Effector memory CD8-positive, alpha-beta T cell (primary cell): ENCODE measurements at places on chromosomes 7 and 10.

DNA sequence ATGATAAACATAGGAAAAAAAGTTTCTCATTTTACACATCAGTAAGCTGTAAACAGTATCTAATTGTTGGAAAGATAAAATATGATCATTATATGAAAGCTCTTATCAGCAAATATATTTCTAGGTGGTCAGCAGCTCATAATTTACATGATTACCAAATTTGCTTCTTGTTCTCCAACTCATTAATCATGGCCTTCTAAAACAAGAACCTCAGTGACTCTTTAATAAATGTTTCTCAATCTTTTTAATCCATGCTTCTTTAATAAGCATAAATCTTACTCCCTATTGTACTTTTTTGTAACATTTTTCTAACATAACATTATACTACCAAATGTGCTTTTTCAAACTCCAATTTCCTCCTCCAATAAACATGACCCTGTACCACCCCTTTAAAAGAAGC is 5.9 kb downstream of the ITGB1 start:
- H3K4me1 ChIP-seq = peaks cover 81% of the 10 kb centered on the region
- H3K27me3 ChIP-seq = no peaks in the 10 kb centered on the region
- H3K27ac ChIP-seq = no peak overlapping the region
- DNase-seq = no peak

DNA sequence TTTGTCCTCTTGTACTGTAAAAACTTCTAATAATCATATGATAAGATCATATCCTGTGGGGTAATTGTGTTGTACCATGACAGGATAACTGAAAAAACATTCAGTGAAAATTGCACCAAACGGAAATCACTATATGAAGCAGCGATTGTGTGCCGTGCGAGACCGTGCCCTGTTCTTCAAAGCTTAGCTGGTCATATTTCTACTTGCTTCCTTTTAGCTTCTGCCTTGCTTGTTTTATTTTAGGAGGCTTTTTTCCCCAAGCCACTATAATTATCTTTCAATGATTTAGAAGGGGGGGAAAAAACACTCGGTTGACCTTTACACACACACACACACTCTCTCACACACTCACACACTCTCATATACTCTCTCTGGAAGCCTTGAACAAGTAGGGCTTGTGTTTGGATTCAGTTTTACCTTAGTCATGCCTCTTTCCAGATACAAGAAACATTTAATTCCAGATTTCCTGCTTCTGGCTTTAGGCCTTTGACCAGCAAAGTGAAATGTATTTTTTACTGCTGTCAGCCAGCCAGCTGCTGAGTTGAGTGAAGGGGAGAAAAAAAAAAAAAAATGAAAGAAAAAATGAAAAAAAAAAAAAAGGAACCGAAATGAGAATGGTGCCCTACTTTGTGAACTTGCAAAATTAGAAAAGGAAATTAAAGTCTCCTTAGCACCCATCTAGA is 181.4 kb downstream of the ARID5B start:
- DNase-seq = peak; percentile 33
- H3K27ac ChIP-seq = peak overlapping the region; percentile 94
- H3K4me1 ChIP-seq = peaks cover 11% of the 10 kb centered on the region
- H3K4me3 ChIP-seq = peak overlapping the region; percentile 21
- H3K36me3 ChIP-seq = peaks cover 24% of the 10 kb centered on the region
- no peaks in the 10 kb centered on the region for H3K27me3 ChIP-seq

DNA sequence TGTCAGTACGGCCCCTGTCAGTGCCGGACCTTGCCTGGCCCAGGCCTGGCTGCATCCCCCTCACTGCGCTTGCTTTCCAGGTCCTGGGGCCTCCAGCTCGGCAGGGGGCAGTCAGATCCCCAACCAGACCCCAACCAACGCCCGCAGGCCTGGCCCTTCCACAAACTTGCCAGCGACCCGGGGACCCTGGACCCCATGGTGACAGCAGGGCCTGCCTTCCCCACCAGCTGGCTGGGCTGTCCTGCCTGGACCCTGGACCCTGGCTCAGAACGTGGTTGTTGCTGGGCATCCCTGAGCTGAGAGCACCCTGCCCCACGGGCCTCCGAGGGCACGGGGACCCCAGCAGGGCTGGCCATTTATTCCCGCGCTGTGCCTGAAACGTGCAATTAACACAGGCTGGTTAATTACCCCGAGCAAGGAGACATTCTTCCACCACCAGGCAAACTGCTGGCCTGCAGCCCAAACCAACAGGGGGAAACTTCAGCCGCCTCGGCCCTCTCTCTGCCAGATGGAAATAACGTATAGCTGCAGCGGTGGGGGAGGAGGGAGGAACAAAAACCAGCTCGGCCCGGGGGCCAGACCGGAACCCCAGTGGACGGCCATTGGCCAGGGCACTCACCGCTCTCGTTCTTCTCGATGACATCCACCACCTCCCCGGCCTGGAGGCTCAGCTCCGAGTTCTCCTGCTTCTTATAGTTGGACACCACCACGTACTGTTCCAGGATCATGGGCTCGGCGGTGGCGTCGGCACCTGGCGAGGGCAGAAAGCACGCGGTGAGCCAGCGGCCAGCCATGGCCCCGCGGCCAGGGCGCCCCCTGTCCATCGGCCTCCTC is 167.1 kb downstream of the NEURL1 start:
- no peak for DNase-seq
- H3K4me3 ChIP-seq = peak overlapping the region; percentile 86
- peaks cover 17% of the 10 kb centered on the region for H3K4me1 ChIP-seq
- H3K27me3 ChIP-seq = no peaks in the 10 kb centered on the region

GRCh38 chr7:94739180-94739579 is 83.2 kb upstream of the SGCE start:
- no peak overlapping the region for H3K4me3 ChIP-seq
- H3K4me1 ChIP-seq = no peaks in the 10 kb centered on the region
- no peaks in the 10 kb centered on the region for H3K27me3 ChIP-seq
- no peaks in the 10 kb centered on the region for H3K36me3 ChIP-seq

DNA sequence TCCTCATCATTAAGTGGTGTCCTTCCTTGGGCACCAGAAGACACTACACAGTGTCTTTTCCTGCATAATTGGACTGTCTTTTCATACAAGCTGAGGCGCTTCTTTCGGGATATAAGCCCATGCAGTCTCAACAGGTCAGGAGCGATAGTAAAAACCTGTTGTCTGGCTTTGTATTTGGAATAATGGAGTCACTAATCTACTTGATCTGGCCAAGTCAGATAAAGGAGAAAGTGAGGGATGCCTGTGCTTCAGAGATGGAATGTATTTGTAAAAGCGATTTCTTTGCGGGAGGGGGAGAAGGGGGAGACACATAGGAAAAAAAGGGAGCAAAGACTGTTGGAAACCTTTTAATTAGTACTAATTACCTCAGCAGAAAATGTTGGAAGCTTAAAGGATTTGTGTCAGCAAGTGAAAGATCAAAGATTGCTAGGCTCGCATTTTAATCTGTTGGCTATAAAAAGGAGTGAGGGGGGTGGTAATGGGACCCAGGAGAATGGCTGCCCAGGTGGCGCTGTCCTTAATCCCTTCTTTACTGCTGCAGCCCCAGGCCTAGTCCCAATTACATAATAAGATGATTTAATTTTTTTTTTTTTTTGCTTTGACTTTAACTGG is 581.4 kb downstream of the LRMDA start:
- H3K27ac ChIP-seq = no peak overlapping the region
- H3K36me3 ChIP-seq = no peaks in the 10 kb centered on the region
- no peaks in the 10 kb centered on the region for H3K4me1 ChIP-seq
- H3K4me3 ChIP-seq = no peak overlapping the region

DNA sequence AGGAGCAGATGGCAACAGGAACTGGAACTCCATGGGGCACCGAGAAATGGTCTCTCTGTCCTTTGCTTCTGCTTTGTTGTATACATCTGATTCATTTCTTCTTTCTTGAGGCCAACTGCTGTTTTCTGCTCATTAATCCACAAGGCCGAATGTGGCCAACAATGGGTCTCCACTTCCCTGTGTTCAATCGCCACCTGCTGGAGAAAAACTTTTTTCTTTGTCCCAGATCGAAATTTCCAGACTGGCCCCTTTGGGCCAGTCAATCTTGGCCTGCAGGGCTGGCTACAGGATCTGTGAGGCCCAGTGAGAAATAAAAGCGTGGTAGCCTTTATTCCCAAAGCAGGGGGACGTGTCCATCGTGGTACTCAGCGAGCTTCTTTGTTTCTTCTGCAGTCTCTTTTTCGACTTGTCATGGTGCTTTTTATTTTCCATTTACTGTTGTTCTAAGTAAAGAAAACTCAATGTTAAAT is 58.8 kb downstream of the PARP12 start:
- H3K27ac ChIP-seq = peak overlapping the region; percentile 7
- no peaks in the 10 kb centered on the region for H3K27me3 ChIP-seq
- DNase-seq = peak; percentile 15
- no peak overlapping the region for H3K4me3 ChIP-seq

DNA sequence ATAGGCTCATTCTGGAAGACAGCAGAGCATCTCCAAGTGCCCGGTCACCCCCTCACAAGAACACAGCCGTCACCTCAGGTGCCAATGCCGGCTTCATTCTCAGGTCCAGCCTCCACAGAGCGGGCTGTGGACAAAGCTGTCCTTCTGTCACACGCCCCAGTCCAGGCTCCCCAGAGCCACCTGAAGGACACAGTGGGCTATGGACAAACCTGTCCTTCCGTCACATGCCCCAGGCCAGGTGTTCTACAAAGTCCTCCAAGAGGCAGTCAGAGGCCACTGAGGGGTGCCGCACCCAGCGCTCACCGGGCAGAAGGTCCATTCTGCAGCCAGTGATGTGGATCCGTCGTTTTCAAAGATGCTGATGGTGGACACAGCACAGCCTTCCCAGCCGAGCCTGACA is 173.2 kb upstream of the PPP2R2D start:
- no peak overlapping the region for H3K4me3 ChIP-seq
- H3K36me3 ChIP-seq = no peaks in the 10 kb centered on the region
- DNase-seq = no peak
- no peaks in the 10 kb centered on the region for H3K4me1 ChIP-seq
- H3K27ac ChIP-seq = no peak overlapping the region
- peaks cover 17% of the 10 kb centered on the region for H3K27me3 ChIP-seq

GRCh38 chr10:77004917-77005564 is 632.6 kb downstream of the KCNMA1 start:
- peaks cover 7% of the 10 kb centered on the region for H3K27me3 ChIP-seq
- no peak overlapping the region for H3K27ac ChIP-seq

- H3K27ac ChIP-seq = no peak overlapping the region
- no peaks in the 10 kb centered on the region for H3K4me1 ChIP-seq
- H3K36me3 ChIP-seq = peaks cover 6% of the 10 kb centered on the region
- no peak for DNase-seq
Measured at GRCh38 chr10:131997366-131998049, 15.8 kb upstream of the BNIP3 start.

DNA sequence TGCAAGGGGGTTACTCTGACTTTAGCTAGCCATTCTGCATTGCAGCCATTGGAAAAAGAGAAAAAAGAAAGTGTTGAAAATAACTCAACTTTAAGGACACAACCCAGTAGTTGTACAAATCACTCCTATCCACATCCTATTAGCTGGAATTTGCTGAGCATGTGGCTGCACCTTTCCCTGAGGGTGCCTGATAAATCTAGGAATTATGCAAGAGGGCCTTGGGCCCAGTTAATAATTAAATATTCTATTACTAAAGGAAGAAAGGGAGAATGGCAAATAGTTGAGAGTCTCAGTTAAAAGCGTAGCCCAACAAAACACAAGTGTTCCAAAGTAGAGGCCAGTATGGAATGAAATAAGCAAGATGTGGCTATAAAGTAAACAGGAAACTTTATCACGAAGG is 200.9 kb upstream of the CNTNAP2 start:
- no peak for DNase-seq
- no peaks in the 10 kb centered on the region for H3K36me3 ChIP-seq
- H3K4me3 ChIP-seq = no peak overlapping the region
- no peaks in the 10 kb centered on the region for H3K4me1 ChIP-seq

- no peak overlapping the region for H3K4me3 ChIP-seq
- H3K4me1 ChIP-seq = peaks cover 18% of the 10 kb centered on the region
- peaks cover 88% of the 10 kb centered on the region for H3K36me3 ChIP-seq
Measured at GRCh38 chr10:91820144-91820543, 21.9 kb downstream of the TNKS2 start.

- no peaks in the 10 kb centered on the region for H3K36me3 ChIP-seq
- H3K27ac ChIP-seq = no peak overlapping the region
- no peaks in the 10 kb centered on the region for H3K4me1 ChIP-seq
- peaks cover 36% of the 10 kb centered on the region for H3K27me3 ChIP-seq
Measured at GRCh38 chr10:118116362-118116714, 69.6 kb upstream of the RAB11FIP2 start.

GRCh38 chr10:804787-805619 is 115.5 kb upstream of the DIP2C start:
- no peaks in the 10 kb centered on the region for H3K27me3 ChIP-seq
- peak overlapping the region; percentile 57 for H3K27ac ChIP-seq
- H3K4me1 ChIP-seq = peaks cover 12% of the 10 kb centered on the region
- peaks cover 17% of the 10 kb centered on the region for H3K36me3 ChIP-seq

- H3K27ac ChIP-seq = no peak overlapping the region
- no peak overlapping the region for H3K4me3 ChIP-seq
- no peaks in the 10 kb centered on the region for H3K27me3 ChIP-seq
- H3K4me1 ChIP-seq = no peaks in the 10 kb centered on the region
- no peaks in the 10 kb centered on the region for H3K36me3 ChIP-seq
Measured at GRCh38 chr10:71864911-71865361, 13.9 kb upstream of the PSAP start.

DNA sequence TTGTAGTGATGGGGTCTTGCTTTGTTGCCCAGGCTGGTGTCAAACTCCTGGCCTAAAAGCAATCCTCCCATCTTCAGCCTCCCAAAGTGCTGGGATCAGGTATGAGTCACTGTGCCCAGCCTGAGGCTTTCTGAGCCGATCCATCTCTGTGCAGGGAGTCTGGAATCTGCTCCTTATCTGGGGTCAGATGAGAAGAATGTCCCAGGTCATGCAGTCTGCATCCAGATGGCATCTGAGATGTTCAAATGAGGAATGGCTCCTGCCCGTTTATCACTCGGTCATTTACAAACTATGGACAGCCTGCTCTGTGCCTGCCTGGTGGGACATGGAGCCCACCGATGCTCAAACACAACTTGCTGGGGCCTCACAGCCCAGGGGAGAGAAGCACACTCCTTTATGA is 11.1 kb upstream of the SLC18A3 start:
- H3K4me1 ChIP-seq = no peaks in the 10 kb centered on the region
- peaks cover 73% of the 10 kb centered on the region for H3K27me3 ChIP-seq
- no peak for DNase-seq
- H3K4me3 ChIP-seq = no peak overlapping the region

GRCh38 chr7:18457832-18458231 is 37.7 kb upstream of the HDAC9 start:
- H3K4me1 ChIP-seq = peaks cover 8% of the 10 kb centered on the region
- H3K27me3 ChIP-seq = no peaks in the 10 kb centered on the region
- no peaks in the 10 kb centered on the region for H3K36me3 ChIP-seq
- no peak overlapping the region for H3K27ac ChIP-seq
- DNase-seq = no peak

DNA sequence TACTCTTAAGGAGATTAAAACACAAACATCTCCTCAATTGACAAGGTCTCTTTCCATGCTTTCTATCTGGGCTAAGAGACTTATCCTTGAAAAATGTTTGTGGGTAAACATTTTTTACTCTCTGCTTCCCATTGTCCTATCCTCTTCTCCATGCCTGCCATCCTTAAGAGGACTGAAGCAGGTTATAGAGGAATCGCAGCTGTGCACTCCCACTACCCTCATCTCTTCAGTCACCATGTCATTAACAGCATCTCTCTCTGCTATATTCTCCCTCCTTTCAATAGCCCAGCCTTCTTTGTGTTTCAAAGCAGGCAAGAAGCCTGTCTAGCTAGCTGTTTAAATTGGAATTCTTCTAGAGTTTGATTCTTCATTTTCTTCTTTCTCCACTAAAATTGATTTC is 22.6 kb downstream of the COL1A2 start:
- no peaks in the 10 kb centered on the region for H3K4me1 ChIP-seq
- peaks cover 8% of the 10 kb centered on the region for H3K27me3 ChIP-seq
- H3K36me3 ChIP-seq = no peaks in the 10 kb centered on the region

GRCh38 chr7:91239171-91239604 is 25.0 kb upstream of the FZD1 start:
- H3K27ac ChIP-seq = no peak overlapping the region
- no peaks in the 10 kb centered on the region for H3K4me1 ChIP-seq
- no peak overlapping the region for H3K4me3 ChIP-seq
- no peaks in the 10 kb centered on the region for H3K27me3 ChIP-seq
- DNase-seq = no peak
